ENCODE measurements at places on chromosomes 7 and 10. TPM values are rescaled to one million over a fixed set of nuclear protein-coding genes. Genes with fewer than 3 reads are reported as not detected.

Gene PNLIPRP3
- total RNA-seq = not detected

Gene TMEM184A
- not detected for total RNA-seq

GRCh38 chr7:130990178-130990832 lies 256.3 kb upstream of the KLF14 start:
- no peak for DNase-seq
- peaks cover 76% of the 10 kb centered on the region for H3K4me1 ChIP-seq
- no peaks in the 10 kb centered on the region for H3K27me3 ChIP-seq
- H3K27ac ChIP-seq = peak overlapping the region; percentile 81

DNA sequence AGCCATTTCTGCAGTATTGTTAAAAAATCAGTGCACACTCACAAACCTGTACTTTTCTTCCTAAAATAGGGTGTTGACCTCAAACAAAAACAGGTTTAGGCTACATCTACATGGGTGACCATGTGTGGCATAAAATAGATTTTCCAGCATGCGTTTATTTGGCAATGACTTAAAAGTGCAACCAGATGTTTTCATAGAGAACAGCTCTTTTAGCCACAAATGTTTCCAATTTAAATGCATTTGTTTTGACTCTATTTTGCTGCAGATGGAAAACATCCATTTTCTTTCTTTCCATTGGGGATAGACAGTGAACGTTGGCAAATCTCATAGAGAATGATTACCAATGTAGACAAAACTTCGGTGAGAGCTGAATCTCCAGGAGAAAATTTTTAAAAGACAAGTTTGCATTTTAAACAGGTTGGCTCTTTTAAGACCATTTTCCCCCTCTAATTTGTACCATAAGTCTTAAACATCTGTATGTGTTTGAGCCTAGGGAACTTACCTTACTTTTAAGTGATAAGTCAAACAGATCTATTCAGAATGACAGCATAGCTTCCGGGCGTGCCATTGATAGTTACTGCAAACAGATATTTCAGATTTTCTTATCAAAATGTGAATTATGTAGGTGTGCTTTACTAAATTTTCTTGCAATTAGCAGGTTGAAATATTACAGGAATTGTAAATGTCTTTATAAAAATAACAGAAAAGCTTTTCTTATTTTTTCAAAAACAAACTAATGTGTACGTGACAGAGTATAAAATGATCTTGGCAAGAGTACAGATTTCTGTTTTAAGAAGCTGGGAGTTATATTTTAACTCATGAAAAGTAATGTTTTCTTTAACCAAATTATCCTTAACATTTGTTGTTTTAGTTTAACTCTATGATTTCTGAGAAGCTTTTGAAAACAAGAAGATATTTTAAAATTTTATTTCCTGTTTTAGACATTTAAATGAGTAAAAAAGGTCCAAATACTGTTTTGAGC lies 144.9 kb downstream of the HGF start:
- H3K27me3 ChIP-seq = no peaks in the 10 kb centered on the region
- H3K4me1 ChIP-seq = no peaks in the 10 kb centered on the region
- DNase-seq = no peak
- H3K27ac ChIP-seq = no peak overlapping the region

Gene CLCN1
- total RNA-seq = not detected

Gene AZGP1
- not detected for total RNA-seq

- no peaks in the 10 kb centered on the region for H3K4me1 ChIP-seq
- peaks cover 21% of the 10 kb centered on the region for H3K27me3 ChIP-seq
- no peak for DNase-seq
- no peak overlapping the region for H3K4me3 ChIP-seq
- no peak overlapping the region for H3K27ac ChIP-seq
- H3K36me3 ChIP-seq = no peaks in the 10 kb centered on the region
These were observed 129.2 kb upstream of the CDCA7L start for GRCh38 chr7:22074897-22075296.

- no peaks in the 10 kb centered on the region for H3K36me3 ChIP-seq
- no peaks in the 10 kb centered on the region for H3K4me1 ChIP-seq
- peaks cover 2% of the 10 kb centered on the region for H3K27me3 ChIP-seq
- no peak overlapping the region for H3K27ac ChIP-seq
- H3K4me3 ChIP-seq = no peak overlapping the region
These were observed 90.9 kb downstream of the NEUROD6 start for GRCh38 chr7:31249671-31250070.

Gene C10orf62
- total RNA-seq = not detected

Gene LAMTOR4
- 116 TPM for total RNA-seq

DNA sequence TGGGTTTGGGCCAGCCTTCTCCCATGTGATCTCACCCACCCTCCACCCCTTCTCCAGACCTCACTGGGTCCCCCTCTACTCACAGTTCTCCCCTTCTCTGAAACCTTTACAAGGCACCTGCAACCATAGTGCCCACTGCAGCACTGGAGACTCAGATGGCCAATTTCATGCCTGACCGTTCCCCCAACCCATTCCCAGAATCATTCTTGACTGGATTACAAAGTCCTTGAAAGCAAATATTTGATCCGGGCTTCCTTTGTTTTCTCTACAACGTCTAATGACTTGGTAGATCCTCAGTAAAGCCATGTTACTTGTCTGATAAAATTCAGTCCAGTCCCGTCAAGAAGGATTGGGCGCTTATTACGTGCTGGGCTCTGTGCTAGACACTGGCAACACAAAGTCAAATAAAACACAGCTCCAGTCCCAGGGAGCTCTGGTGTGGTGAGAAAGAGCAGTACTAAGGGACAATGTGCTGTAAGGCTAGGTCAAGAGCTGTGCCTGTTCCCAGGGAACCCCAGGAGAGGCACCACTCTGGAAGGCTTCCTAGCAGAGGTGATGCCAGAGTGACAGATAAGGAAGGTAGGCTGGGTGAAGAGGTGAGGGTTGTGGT lies 36.5 kb downstream of the SH3PXD2A start:
- H3K36me3 ChIP-seq = no peaks in the 10 kb centered on the region
- H3K27ac ChIP-seq = no peak overlapping the region
- H3K27me3 ChIP-seq = peaks cover 7% of the 10 kb centered on the region
- H3K4me1 ChIP-seq = no peaks in the 10 kb centered on the region
- no peak overlapping the region for H3K4me3 ChIP-seq
- DNase-seq = no peak

All from activated CD8-positive, alpha-beta T cell treated with anti-CD3 and anti-CD28 coated beads for 36 hours (primary cell).